ENCODE measurements at places on chromosomes 3 and 15. TPM values are rescaled to one million over a fixed set of nuclear protein-coding genes. Genes with fewer than 3 reads are reported as not detected.
A peak's percentile ranks its signal among the peaks of the same experiment; 100 is the strongest.

GRCh38 chr15:100254691-100255090 is 87.1 kb downstream of the ADAMTS17 start:
- H3K4me1 ChIP-seq = no peaks in the 10 kb centered on the region
- no peak overlapping the region for H3K27ac ChIP-seq
- no peaks in the 10 kb centered on the region for H3K36me3 ChIP-seq
- H3K27me3 ChIP-seq = no peaks in the 10 kb centered on the region
- DNase-seq = no peak
- no peak overlapping the region for H3K4me3 ChIP-seq

- H3K36me3 ChIP-seq = no peaks in the 10 kb centered on the region
- no peak overlapping the region for H3K4me3 ChIP-seq
- DNase-seq = peak; percentile 70
- no peak overlapping the region for H3K27ac ChIP-seq
These were observed 138.9 kb upstream of the COL8A1 start for GRCh38 chr3:99499235-99500158.

DNA sequence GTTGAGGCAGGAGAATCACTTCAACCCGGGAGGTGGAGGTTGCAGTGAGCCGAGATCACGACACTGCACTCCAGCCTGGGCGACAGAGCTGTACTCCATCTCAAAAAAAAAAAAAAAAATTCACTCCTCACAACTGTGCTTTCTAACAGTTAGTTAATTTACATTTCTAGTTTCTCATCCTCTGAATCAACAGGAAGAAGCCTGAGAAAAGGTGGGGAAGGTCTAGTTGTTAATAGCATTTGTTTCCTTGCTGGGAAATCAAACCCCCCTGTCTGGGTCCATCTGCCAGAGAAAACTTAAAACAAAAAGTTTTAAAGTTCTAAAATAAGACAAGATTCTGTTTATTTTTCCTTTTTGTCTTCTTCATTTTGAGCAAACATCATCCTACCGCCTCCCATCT is 62.3 kb downstream of the TMEM39A start:
- no peak for DNase-seq
- no peak overlapping the region for H3K4me3 ChIP-seq
- H3K4me1 ChIP-seq = no peaks in the 10 kb centered on the region
- peaks cover 11% of the 10 kb centered on the region for H3K36me3 ChIP-seq
- no peaks in the 10 kb centered on the region for H3K27me3 ChIP-seq

GRCh38 chr3:23880703-23881339 is 36.0 kb downstream of the NKIRAS1 start:
- no peak for DNase-seq
- no peaks in the 10 kb centered on the region for H3K27me3 ChIP-seq
- no peak overlapping the region for H3K4me3 ChIP-seq

DNA sequence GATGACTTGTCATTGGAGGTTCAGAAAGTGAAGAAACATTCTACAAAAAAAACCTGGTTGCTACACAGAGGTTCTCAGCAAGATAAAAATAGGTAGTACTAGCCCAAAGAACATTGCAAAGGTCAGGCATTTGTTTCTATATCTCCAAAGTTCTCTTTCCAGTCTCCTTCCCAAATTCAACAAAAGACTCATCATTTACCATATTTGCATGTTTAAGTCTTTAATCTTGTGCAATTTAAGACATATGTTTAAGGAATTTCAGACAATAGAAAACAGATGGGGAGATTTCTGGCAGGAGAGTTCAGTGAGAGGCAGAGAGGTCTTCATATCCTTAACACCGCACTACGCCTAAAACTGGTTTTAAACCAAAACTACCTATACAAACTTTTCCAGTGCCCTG is 173.8 kb upstream of the THBS1 start:
- H3K27me3 ChIP-seq = no peaks in the 10 kb centered on the region
- H3K36me3 ChIP-seq = no peaks in the 10 kb centered on the region
- no peak overlapping the region for H3K4me3 ChIP-seq
- no peak overlapping the region for H3K27ac ChIP-seq
- no peak for DNase-seq

DNA sequence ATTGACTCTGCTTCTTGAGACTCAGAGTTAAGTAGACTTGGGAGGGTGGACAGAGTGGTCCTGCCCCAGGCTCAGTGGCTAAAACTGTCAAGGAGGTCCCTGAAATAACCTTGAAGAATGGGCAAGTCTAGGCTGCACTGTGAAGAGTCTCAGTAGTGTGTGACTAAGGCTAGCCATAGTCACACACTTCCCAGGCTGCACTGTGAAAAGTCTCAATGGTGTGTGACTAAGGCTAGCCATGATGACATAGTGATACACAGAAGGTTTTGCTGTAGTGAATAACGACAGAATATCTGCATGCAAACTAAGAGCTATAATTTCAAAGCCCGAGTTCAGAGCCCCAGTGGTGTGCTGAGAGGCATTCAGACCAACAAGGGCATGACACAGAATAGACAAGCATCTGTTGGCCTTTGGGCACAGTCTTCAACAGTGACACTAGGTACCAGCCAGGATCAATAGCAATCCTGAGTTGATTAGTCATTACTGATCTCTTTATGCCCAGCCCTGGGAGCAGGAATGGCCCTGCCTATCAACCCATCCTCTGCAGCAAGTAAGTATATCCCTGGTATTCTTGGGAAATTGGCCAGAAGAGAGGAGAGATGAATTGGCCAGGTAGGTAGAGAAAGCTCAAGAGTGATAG is 72.4 kb upstream of the BBX start:
- H3K4me1 ChIP-seq = no peaks in the 10 kb centered on the region
- no peaks in the 10 kb centered on the region for H3K27me3 ChIP-seq
- peak; percentile 16 for DNase-seq
- H3K36me3 ChIP-seq = no peaks in the 10 kb centered on the region
- no peak overlapping the region for H3K4me3 ChIP-seq
- H3K27ac ChIP-seq = no peak overlapping the region

- no peaks in the 10 kb centered on the region for H3K36me3 ChIP-seq
- H3K27me3 ChIP-seq = no peaks in the 10 kb centered on the region
- no peak overlapping the region for H3K27ac ChIP-seq
- DNase-seq = peak; percentile 59
- no peaks in the 10 kb centered on the region for H3K4me1 ChIP-seq
These were observed 260.2 kb downstream of the PDZRN3 start for GRCh38 chr3:73364517-73364916.

DNA sequence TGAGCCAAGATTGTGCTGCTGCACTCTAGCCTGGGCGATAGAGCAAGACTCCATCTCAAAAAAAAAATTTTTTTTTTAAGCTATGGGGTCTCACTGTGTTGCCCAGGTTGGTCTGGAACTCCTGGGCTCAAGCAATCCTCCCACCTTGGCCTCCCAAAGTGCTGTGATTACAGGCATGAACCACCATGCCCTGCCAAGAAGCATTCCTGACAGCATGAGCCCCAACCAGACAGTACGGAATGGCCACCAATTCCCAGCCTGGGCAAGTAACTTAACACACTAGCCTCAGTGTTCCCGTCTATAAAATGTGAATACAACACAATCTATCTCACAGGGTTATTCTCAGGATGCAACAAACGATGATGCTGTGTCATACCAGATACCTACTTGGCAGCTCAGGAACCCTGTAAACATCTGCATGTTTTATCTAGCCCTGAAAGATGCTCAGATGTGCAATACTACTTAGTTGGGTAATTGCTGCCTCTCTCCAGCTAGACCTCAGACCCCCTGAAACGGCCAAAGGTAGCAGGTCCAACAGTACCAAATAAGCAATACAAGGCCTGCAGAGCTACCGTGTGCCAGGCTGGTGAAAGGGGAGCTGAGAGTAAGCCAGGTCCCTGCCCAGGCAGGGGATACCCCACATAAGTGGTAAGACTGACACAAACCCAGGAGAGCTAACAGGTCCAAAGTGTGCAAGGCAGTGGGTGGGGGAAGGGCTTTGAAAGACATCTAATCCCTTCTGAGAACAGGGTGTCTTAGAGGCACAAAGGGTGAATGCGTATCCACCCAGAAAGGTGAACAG is 1.9 kb downstream of the TKT start:
- no peak overlapping the region for H3K27ac ChIP-seq
- H3K27me3 ChIP-seq = no peaks in the 10 kb centered on the region
- peak; percentile 49 for DNase-seq
- peaks cover 15% of the 10 kb centered on the region for H3K36me3 ChIP-seq

- peaks cover 15% of the 10 kb centered on the region for H3K4me1 ChIP-seq
- no peak for DNase-seq
- no peak overlapping the region for H3K4me3 ChIP-seq
- H3K36me3 ChIP-seq = peaks cover 3% of the 10 kb centered on the region
These were observed 108.2 kb upstream of the PROK2 start for GRCh38 chr3:71893122-71893521.

PRSS50 gene
- total RNA-seq = not detected

GOLGA6D gene
- not detected for total RNA-seq

TRANK1 gene
- 4.7 TPM for total RNA-seq

MRPS11 gene
- total RNA-seq = 64.5 TPM

PLSCR5 gene
- total RNA-seq = not detected

VILL gene
- not detected for total RNA-seq

SKOR1 gene
- total RNA-seq = 0.17 TPM

SI gene
- total RNA-seq = not detected

NLGN1 gene
- not detected for total RNA-seq

AP3B2 gene
- total RNA-seq = 6.1 TPM

ZNF80 gene
- total RNA-seq = not detected

TMEM40 gene
- total RNA-seq = 58.4 TPM

ROPN1 gene
- total RNA-seq = not detected

SNTN gene
- not detected for total RNA-seq

SH3GL3 gene
- 0.19 TPM for total RNA-seq

All from MCF 10A (cell line).